Activated naive CD4-positive, alpha-beta T cell (primary cell): ENCODE measurements at places on chromosomes 2 and 18.
A peak's percentile ranks its signal among the peaks of the same experiment; 100 is the strongest.

DNA sequence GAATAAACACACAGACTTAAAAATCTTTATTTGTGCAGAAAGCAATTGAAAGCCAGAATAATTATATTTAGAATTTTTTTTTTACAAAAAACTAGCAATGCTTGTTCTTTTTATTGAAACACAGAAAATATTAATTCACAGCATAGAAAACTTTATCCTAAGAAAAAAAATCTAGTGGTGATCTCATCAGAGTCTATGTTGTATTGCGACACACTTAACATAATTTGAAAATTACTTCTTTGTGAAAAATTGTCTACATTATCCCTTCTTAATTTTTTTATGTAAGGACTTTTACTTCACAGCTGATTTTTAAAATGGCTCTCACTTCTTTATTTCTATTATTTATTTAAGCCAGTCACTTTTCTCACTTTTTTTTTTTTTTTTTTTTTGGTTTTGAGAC is 103.4 kb downstream of the LDLRAD4 start:
- no peak for DNase-seq

DNA sequence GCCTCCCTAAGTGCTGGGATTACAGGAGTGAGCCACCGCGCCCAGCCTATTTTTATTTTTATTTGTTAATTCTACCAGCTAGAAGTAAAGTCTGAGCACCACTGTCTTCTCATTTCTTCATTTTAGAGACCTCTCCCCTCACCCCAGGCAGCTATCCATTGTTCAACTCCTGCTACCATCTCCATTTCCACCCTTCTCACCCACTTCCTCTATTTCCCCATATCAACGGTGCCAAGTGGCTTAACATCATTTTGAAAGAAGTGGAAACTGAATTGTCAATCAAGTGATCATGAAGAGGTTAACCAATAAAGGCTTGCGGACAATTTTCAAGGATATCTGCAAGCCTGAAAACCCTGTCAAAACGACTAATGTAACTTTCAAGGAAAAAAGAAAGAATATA is 323.1 kb downstream of the NBAS start:
- no peak for DNase-seq

DNA sequence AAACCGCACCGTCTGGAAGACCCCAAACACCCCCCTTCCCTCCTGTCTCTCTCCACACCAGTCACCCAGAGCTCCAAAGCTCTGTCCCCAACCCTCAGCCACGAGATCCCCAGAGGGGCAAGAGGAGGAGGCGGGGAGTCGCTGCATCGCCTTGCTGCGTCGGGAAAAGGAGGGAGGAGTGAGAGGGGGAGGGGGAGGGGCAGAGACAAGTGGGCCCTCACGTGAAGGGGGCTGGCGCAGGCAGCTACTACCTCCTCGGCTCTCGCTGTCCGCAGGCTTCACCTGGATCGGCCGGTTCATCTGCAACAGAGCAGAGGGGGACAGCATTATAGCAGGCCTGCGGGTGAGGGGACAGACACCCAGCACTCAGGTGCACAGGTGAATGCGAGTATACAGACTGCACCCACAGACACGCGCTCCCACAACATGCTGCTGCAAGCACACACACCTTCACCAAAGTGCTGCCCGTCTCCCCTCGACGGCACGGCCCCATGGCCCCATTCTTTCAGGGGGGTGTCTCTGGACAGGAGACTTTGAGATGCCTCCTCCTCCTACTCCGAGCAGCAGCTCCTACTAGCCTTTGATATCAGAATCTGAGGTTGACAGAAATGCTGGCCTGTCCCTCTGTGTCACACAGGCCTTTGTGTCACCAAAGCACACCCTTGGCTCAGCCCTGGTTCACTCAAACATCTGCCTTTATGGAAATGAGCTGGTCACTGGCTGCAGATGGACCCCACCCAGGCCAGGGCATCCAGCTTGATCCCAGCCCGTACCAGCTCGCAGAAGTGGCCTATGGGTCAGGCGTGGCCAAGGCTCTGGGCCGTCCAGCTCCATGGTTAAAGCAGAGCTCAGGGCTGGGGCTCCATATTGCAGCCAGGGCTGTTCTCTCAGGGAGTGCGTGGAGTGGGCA is 243.8 kb downstream of the CELF4 start:
- DNase-seq: no peak

DNA sequence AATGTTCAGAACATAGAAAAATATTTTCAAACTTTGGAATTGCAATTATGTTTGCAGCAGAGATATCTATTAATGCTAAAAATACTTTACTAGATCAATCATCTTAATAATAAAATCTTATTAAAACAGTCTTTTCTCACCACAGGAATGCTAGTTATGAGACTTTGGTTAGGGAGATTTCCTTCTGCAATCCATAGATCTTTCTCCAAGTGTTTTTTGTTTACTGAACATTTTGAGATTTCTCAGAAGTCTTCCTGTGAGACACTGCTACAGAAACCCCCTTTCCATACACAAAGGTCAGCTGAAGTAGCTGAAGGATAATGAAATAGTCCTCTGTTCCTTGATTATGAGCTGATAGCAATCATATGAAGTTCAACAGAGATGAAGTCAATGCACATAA is 59.4 kb upstream of the RAPH1 start:
- DNase-seq: no peak

DNA sequence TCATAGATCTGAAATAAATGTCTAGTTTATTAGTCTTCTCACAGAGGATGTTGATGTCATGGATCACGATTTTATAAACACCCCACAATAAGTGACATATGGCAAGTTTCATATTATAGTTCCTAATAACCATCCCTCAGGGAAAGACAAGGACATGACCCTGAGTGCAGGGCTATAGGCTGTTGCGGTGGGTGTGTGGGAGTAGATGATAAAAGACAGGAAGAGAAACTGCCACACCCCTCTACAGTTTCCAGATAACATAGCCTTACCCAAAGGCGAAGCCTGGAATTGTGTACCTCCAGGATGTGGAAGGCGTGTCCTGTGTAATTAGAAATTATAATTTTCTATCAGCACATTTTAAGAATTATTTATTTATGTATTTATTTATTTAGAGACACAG is 2.4 kb upstream of the NEDD4L start:
- DNase-seq: no peak

- no peak for DNase-seq
Observed at GRCh38 chr2:59789523-59789922, 763.9 kb downstream of the BCL11A start.

DNA sequence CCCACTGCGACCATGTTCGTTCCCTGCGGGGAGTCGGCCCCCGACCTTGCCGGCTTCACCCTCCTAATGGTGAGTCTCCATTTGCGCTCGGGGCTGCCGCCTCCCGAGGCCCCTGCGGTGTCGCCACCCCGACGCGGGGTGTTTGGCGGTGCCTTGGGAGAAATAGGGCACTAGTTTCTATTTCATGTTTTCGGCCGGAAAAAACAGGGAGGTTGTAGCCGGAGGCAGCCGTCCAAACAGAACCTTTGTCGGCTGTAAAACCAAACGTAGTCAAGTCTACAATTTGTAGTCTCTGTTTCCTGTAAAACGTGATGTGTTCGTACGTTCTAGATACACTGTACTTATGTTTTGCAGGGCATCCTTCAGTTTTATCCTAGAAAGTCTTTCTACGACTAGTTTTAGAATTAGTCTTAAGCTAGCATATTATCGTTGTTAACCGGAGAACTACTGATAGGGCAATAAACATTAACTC is 290 bp downstream of the PSMG2 start:
- no peak for DNase-seq

DNA sequence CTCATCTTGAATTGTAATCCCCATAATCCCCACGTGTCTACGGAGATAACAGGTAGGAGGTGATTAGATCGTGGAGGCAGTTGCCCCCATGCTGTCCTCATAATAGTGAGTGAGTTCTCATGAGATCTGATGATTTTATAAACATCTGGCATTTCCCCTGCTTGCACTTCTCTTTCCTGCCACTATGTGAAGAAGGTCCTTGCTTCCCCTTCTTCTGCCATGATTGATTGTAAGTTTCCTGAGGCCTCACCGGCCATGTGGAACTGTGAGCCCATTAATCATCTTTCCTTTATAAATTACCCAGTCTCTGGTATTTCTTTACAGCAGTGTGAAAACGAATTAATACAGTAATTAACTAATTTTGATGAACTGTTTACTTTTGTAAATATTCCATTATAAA is 582.5 kb downstream of the TSN start:
- DNase-seq: no peak

DNA sequence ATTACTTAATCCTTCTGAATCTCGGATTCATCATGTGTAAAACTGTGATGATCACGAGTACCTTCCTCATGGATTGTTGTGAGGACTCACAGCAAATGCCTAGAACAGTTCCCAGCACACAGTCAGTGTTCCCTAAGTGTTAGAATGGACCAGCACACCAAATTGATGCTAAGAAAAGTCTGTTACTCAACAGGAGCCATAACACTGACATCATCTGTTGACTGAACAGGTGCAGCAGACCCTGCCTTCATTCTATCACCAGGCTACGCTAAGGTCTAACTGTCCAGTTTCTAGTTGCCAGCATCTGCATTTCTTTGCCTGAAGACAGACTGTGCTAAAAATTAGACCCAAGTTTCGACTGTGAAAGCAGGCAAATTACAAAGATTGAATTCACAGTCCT is 18.6 kb downstream of the DTNB start:
- no peak for DNase-seq

GRCh38 chr2:241354668-241355658 is 1.1 kb upstream of the FARP2 start:
- DNase-seq: peak; percentile 50

- DNase-seq: no peak
Observed at GRCh38 chr2:181036445-181036844, 56.0 kb downstream of the UBE2E3 start.

DNA sequence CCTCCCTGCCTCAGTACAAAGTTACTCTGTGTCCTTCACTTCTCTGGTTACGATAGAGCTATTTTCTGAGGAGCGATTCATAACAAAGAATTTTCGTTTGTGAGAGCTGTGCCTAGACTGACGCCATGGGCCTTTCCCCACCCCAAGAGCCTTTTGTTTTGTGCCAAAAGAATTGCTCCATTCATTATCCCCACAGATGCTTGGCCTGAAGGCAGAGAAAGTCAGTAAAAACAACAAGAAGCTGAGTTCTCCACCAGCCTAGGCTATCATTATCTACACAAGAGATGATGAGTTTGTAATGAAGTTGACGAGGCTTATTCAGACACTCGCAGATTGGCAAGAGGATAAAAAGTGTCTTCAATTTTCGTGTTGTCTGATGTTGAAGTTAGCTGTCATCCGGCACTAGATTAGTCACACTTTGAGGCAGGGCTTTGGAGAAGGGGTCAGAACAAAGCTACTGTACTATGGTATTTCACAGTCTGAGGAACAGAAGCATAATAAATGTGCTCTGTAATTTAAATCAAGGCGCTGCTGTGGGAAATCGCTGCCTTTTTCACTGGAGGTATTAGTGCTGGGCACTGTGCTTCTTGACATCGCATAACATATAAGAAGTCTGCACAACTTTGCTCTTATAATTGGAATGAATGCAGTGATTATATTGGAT is 278.4 kb upstream of the FIGN start:
- no peak for DNase-seq

DNA sequence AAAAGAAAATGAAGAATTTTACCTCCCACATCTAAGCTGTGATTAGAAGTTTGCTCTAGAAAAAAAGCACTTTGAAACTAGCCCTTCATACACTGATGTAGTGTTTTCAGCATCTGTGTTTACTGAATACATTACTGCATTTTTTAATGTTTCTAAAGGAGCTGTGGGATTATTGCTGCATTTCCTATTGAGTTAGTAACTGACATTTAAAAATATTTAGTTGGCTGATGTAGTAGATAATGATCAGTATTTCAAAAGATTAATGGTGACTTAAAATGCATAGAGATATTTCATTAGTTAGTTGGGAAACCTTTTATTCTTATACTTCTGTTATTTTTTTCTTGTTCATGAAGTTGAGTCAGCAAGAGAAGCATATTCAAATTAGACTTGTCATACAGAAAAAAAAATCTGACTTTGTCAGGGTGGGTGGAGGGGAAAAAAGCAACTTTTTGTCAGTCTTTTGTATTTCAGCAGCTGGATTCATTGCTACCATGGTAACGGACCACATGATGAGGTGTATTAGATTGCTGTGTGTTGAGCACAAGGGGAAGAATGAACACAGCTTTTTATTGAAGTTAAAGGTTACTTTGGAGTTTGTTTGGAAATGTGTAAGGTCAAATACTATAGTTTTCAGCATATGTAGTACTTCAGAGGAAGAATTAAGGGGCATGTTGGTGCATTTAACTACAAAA is at the start of gene DTNA:
TSS of gene DTNA (plus strand) at position 549 of the 692 bp plus-strand sequence. CDS start 45,679 bp downstream, outside the sequence.
- no peak for DNase-seq

- no peak for DNase-seq
Observed at GRCh38 chr18:2979871-2980790, 32.8 kb downstream of the LPIN2 start.

DNA sequence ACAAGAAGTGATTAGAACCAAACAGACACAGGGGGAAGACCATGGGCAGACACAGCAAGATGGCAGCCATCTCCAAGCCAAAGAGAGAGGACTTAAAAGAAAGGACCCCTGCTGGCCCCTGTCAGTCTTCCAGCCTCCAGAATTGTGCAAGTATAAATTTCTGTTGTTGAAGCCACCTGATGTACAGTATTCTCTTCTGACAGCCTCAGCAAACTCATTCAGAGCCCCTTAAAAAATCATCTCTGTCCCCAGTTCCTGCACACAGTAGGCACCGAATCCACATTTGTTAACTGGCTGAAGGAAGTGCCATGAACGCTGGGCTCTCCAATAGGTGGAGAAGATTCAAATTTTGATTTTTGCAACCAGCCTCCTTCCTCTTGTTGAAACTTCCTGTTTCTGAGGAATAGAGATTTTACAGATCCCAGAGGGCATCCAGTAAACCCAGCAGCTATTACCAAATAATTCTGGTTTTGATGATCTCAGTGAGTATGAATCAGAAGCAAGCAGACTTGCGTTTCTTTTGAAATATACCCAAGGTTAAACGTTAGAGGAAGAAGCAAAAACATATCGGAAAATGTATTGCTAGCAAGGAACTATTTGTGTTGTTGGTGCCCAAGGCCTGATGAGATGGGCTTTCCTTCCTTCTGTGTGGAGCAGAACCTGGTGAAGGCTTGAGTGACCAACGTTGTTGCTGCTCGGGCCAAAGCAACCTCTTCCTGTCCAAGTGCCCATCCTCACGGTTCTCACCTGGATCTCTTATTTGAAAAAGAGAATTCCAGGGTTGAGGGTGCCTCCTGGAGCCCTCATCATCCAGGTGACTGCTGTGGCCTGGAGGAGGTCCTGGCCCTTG is 47.7 kb upstream of the PLB1 start:
- no peak for DNase-seq

- no peak for DNase-seq
Observed at GRCh38 chr2:47402555-47402804, 476 bp upstream of the MSH2 start.

GRCh38 chr2:97953853-97954252 is 41.9 kb downstream of the TMEM131 start:
- DNase-seq: no peak

DNA sequence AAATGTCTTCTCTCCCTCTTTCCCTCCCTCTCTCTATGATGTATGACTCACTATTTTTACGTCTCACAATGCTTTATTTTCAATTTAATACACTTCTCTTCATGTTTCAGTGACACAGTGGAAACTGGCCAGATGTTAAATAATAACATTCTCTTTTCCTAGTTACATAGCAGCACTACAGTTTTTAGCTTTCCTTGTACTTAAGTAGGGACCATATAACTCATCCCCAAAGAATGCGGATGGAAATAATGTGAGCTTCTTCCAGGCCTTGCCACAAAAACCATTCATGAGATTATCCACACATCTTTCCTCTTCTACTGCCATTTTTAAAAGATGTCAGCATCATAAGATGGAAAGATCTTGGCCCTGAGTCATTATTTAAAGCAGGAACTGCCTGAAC is 789.4 kb downstream of the LRP1B start:
- DNase-seq: no peak

- no peak for DNase-seq
Observed at GRCh38 chr2:239711911-239712570, 311.2 kb upstream of the HDAC4 start.

GRCh38 chr2:237306083-237306786 is 107.7 kb downstream of the COL6A3 start:
- no peak for DNase-seq
